ENCODE measurements at places on chromosomes 11 and 22. TPM values are rescaled to one million over a fixed set of nuclear protein-coding genes. Genes with fewer than 3 reads are reported as not detected.

DNA sequence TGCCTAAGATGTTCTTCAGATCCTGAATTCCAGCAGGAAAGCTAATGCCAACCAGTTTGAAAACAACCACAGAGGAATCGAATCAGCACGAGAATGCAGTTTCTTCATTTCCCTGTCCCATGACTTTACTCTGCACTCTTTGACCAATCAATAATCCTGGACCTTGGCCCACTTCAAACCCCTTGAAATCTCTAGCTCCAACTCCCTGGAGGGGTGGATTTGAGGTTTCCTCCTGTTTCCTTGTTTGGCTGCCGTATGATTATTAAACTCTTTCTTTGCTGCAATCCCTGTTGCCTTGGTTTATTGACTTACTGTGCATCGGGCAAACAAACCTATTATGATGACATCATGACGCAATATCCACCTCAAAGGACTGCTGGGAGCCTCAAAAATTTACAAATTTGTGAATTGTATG is 109.3 kb downstream of the FBXO7 start:
- no peak for DNase-seq

- DNase-seq = no peak
Observed at GRCh38 chr11:68942751-68943271, 38.0 kb downstream of the MRGPRD start.

GRCh38 chr11:81700076-81700475 is 1033.6 kb downstream of the FAM181B start:
- DNase-seq = no peak

DNA sequence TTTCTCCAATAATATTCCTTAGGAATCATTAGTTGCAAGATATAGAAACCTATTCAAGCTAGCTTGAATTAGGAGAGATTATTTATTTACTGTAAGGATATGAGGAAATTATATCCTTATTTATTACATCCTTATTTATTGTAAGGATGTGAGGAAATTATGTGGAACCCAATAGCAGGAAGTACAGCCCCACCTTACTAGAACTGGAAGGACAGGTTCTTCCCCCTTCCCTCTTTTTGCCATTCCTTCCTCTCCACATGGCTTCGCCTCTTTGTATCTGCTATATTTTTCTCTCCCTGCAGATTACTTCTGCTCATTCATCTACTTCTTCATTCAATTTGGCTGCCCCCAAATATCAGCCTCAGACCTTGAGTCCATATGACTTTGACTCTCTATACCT is 49.5 kb upstream of the B3GNT6 start:
- DNase-seq = peak; percentile 66

DNA sequence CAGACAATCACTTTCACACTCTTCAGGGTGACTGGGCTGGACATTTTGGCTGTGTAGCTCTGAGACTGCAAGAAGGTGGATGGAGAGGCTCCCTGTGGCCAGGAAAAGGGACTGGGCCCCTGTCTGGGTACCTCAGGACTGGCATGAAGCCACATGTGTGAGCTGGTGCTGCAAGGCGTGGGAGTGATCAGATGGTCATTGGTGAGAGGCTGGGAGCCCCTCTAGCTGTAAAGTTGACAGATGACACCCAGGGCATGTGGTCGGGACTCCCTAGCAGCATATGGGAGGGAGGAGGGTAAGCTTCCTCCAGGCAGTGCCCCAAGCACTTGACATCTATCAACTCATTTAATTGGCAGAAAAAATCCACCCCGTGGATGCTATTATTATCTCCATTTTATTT is 18.9 kb upstream of the CABP2 start:
- DNase-seq = no peak

DNA sequence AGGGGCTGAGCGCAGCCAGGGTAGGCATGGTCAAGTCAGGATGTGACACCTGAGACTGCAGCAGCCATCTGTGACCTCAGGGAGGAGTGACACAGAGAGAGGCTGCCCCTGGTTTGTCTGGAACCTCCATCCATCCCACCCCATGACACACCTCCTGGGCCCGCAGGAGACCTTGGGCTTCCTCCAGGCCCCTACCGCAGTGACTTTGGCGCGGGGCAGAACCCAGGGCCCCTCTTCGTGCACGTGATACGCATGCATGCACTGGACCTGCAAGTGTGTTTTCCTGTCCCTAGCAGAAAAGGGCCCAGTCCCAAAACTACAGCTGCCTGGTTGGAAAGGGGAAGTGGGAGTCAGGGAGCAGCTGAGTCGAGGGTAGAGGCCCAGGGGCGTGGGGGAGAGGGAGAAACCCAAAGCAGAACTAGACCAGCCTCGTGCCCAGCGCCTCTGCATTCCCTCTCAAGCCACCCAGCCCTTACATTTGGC is 7.9 kb upstream of the CYTH4 start:
- DNase-seq = no peak

DNA sequence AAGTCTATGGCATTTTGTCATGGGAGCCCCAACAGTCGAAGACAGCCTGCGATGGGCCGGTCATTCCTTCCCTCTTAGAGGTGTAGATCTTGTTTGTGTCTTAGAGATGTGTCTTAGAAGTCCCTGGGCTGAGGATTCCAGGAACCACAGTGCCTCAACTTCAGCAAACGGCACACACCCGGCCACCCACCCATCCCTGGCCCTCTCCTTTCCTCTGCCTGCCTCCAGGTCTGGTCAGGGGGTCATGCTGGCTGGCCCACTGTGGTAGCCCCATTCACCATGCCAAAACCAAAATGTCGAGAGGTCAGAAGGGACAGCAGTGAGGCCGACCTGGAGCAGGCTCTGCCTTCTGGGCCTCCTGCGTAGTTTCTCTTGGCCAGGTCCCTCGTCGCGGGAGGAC is 857.9 kb downstream of the TBC1D22A start:
- DNase-seq = no peak

- DNase-seq = peak; percentile 30
Observed at GRCh38 chr11:23413057-23413456, 552.8 kb upstream of the CCDC179 start.

DNA sequence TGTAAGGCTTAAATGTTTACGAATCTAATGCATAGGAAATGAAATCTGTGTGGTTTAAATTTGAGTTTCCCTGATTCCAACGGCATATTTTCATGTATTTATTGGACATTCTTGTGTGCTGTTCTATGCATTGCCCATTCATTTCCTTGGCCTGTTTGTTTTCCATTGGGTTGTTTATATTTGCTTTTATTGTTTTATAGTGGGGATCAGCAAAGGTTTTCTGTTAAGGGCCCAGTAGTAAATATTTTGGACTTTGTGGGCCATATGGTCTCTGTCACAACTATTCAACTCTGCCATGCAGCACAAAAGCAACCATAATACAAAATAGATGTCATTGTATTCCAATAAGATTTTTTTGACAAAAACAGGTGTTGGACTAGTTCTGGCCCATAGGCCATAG is 5.2 kb upstream of the LGR4 start:
- no peak for DNase-seq

- DNase-seq = no peak
Observed at GRCh38 chr11:47376107-47376524, 2.2 kb downstream of the SPI1 start.

- DNase-seq = peak; percentile 92
Observed at GRCh38 chr11:72482211-72482812, 48.0 kb upstream of the CLPB start.

DNA sequence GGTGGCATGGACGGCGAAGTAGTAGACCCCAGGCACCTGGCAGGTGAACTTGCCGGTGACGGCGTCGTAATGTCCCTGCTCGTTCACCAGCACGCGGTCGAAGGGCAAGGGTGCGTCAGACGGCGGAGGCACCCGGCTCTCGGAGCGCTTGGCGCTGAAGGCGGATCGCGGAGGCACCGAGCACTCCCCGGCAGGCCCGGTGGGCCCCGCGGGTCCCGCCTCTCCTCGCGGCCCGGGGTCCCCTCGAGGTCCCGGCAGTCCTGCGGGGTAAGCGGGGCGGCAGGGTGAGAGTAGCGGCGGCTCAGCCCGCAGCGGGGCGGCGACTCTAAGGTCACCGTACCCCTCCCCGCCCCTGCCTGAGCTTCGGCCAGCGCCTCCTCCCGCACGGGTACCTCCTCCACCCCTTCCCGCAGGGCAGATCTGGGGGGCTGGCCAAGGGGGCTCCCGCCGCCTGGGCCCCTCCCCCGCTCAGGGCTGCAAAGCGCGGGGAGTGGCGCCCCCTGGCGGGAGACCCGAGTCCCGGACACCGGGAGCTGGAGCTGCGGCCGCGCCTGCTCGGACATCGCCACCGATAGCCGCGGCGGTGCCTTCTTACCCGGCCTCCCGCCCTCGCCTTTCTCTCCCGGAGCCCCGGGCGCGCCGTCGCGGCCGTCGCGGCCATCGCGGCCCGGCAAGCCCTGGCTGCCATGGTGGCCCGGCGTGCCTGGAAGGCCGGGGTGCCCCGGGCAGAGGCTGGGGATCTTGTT is 921 bp downstream of the C1QTNF5 start:
- peak; percentile 47 for DNase-seq

GRCh38 chr11:79335681-79336080 is 105.1 kb downstream of the TENM4 start:
- no peak for DNase-seq

DNA sequence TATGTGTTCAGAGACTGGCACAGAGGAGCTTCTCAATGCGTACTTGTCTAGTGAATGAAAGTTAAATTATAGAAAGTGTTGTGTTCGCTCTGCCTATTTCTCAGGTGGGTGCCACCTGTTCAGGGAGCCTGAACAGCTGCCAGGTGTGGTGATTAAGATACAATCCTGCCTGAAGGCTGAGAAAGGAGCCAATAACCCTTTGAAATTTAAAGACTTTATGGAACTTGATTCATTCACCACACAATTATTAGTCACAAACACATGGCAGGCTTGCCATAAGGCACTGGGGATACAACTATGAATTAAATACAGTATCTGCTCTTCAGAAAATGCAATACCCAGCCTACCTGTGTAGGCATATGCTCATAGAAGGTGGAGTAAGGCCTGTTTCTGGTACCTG is 92.9 kb upstream of the AMOTL1 start:
- DNase-seq = peak; percentile 98

- DNase-seq = peak; percentile 14
Observed at GRCh38 chr11:69899957-69900821, 81.0 kb upstream of the FGF3 start.

- DNase-seq = no peak
Observed at GRCh38 chr11:88297863-88298262, 39.7 kb downstream of the CTSC start.

- peak; percentile 61 for DNase-seq
Observed at GRCh38 chr11:70243912-70244652, 26.4 kb upstream of the PPFIA1 start.

DNA sequence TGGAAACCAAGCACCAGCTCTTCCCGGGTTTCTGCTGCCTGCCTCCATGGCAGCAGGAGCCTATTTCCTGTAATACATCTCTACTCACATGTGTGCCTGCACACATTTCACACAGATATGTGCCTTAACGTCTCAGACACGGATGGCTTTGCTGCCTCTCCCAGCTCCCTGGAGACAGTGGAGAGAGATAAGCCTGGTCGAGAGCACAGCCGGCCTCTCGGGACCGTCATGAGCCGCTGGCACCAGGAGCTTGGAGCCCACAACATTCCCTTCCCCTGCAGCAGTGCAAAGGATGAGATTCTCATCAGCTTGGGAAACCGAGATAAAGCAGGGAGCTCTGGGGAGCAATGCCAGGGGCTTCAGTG is 587.7 kb downstream of the BRD1 start:
- no peak for DNase-seq

DNA sequence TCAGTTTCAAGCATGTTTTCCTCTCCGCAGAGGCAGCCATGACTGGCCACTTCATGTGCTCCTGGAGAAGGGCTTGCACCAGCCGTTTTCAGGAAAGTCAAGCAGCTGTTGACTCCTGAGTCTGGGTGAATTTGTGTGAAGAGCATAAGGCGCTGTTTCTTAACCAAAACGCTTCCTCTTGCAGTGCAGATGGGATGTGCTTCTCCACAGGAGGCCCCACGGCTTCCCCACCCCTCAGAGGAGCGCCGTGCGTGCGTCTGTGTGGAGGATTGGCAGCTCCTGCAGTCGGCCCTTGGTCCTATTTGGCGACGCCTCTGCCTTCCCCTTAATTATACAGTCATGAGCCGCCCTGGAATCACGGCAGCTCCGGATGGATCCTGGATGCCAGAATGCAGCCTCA is 54.1 kb upstream of the B3GAT1 start:
- no peak for DNase-seq

- no peak for DNase-seq
Observed at GRCh38 chr11:12705874-12706273, 31.7 kb downstream of the TEAD1 start.

- DNase-seq = no peak
Observed at GRCh38 chr11:45605051-45605450, 60.4 kb downstream of the CHST1 start.

Gene OR5P2
- not detected for total RNA-seq

Gene OR5B21
- not detected for total RNA-seq

Gene CCDC83
- total RNA-seq = not detected

Gene SPON1
- not detected for total RNA-seq

Gene USH1C
- total RNA-seq = not detected

Gene OR4C3
- total RNA-seq = not detected

Gene SLC6A5
- total RNA-seq = not detected

Gene LGR4
- total RNA-seq = 14.5 TPM

Gene BTG4
- total RNA-seq = not detected

Gene TMEM45B
- total RNA-seq = 24.0 TPM

Gene DLG2
- 0.58 TPM for total RNA-seq

Gene ZNF214
- 0.58 TPM for total RNA-seq

Gene BBOX1
- total RNA-seq = not detected

Gene PKP3
- total RNA-seq = 222 TPM

Gene GAS2L1
- 58.4 TPM for total RNA-seq
